NCI-H526 (cell line): ENCODE measurements at places on chromosomes 12 and 14.

GRCh38 chr14:22802860-22803686, 12.2 kb downstream of the SLC7A7 start:
- no peak for DNase-seq

- DNase-seq, result no peak
These were observed 154.3 kb downstream of the NTF3 start for GRCh38 chr12:5586201-5586600.

DNA sequence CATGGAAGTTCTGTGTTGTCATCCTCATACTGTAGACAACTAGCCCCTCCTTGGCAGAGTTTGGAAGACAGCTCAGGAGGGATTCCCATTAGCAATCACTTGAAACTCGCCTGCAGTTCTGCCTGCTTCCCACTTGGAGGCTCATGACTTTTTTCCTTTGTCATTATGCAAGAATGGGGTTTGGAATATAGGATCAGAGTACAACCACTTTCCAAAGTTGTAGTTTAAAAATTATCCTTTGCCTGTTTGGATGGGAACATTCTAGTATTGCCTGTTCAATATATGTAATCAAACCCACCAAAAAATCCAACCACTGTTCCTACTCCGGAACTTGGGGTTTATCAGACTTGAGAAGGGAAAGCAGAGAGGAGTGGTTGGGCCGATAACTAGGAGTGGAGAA, 2.1 kb upstream of the GPD1 start:
- DNase-seq, result no peak

- DNase-seq, result no peak
These were observed 27.5 kb downstream of the KLRK1 start for GRCh38 chr12:10362325-10362724.

DNA sequence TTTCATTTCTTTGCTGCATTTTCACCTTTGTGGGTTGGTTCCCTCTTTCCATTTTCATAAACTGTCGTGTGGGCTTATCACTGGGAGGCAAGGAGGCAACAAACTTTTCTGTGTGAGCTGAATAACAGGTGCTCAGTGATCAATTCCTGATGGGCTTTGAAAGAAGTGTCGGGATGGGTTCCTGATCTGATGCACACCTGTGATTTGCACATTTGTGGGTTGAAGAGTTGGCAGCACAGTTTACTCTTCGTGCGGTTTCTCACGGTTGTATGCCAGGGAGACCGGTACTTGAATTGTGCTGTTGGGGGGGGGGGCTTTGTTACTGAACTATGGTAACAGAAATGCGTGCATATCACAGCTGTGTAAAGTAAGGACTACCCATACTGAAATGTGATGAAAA, 16.0 kb upstream of the ASPG start:
- no peak for DNase-seq

DNA sequence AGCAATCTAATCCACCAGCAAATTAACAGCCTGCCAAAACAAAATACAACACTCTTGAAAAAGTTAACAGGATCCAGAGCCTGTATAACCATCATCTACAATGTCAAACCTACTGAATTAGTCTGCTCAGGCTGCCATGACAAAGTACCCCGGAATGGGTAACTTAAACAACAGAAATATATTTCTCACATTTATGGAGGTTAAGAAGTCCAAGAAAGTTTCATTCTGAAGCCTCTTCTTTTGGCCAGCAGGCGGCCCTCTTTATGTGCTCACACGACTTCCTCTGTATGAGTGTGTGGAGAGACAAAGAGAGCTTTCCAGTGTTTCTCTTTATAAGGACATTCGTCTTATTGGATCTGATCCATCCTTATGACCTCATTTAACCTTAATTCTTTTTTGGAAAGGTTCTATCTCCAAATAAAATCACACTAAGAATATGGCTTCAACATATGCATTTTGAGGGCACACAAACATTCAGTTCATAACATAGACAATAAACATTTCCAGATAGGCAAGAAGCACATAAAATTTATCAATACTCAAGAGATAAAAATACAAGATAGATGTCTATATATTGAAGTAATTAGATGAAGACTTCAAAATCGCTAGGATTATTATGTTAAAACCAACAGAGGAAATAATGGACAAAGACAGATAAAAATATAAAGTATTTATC, 5.9 kb upstream of the RERG start:
- DNase-seq, result no peak

DNA sequence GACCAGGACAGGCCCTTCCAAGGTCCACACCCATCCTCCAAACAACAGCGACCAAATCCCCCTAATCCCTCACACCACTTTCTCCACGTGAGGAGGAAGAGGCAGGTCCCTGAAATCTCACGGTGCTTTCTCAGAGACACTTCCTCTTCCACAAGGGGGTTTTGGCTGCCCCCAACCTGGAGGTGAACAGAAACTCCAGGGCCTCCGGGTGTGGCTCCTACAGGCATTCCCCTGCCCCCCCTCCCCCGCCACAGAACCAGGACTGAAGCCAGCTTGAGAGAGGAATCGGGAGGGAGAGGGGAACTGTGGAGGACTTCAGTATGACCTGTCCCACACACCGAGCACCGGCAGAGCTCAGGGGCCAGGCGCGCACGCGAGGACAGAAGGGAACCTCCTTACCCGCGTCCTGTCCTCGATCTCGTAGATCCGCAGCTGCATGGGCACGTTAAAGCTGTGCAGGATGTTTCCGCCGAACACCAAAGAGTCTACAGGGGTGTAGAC, 60.2 kb downstream of the KDM2B start:
- DNase-seq, result no peak

DNA sequence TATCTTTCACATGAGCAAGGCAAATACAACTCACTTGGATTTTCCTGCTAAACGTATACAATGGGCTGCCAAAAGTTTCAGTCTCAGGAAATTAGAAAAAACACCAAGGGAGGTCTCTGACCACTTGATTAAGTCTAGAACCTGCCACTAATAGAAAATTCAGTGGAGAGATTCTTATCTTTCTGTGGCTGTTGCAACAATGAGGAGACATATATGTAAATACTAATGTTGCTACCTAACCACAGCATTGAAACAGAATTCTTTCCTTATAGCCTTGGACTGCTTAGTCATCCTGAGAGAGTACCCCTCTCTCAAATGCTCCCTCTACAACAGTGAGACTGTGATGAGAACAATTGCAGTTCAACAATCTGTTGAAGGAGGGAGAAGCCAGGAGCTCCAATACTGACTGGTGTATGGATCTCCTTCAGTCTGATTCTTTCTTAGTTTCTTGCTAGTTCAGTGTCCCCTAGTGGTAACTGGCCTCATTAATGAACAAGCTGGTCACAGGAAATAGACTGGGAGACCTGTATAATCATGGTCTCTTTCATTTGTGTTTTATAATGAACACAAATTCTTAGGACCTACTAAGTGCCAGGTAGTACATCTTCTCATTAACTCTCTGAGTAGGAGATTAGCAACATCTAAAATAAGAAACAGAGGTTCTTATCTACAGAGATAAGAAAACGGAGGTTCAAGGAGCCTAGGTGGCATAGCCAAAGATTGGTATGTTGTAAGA, 164.5 kb downstream of the SLC38A4 start:
- peak; percentile 60 for DNase-seq

GRCh38 chr14:68722968-68723566, 69.8 kb downstream of the ZFP36L1 start:
- DNase-seq, result no peak

GRCh38 chr14:64409126-64409920, 21.2 kb downstream of the MTHFD1 start:
- no peak for DNase-seq

- DNase-seq, result no peak
These were observed 128.1 kb downstream of the PRKD1 start for GRCh38 chr14:29799464-29800095.

DNA sequence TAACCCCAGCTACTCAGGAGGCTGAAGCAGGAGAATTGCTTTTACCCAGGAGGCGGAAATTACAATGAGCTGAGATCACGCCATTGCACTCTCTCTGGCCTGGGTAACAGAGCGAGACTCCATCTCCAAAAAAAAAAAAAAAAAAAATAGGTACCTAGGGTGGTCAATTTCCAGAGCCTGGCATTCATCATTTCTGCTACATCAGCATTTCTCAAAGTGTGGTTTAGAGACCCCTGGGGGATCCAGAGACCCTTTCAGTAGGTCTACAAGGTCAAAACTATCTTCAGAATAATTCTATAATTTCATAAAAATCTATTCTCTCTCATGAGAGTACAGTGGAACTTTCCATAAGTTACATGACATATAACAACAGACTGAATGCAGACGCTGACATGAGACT, 19.9 kb downstream of the CERS5 start:
- DNase-seq, result no peak

- no peak for DNase-seq
These were observed 839 bp downstream of the IFT43 start for GRCh38 chr14:75986439-75986765.

DNA sequence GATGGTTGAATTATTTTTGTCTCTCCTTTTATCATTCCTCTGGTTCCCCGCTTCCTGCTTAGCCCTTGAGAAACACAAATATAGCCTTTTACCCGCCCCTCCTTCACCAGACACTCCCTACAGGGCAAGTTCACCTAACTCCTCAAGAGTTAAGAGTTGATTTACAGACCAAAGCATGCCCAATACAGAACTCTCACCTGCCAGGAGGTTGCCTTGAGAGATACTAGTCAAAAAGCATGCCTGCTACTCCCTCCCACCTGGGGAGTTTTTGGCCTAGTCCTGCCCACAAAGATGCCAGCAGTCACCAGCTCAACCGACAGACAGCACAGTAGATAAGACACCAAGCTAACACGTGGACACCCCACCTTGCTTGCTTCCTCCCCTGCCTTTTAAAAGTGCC, 11.2 kb downstream of the LGMN start:
- no peak for DNase-seq

DNA sequence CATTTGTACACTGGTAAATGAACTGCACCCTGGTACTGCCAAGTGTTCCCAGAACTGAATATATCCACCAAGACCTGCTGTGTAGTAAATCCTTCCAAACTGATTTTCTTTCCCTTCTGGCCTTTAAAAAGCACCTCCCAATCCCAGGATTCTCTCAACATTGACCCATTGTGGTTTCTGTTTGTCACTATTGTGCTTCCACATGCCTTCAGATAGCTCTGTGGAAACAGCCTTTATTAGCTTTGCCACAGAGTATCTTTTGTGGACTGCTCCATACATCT, 949 bp upstream of the KIF21A start:
- no peak for DNase-seq

DNA sequence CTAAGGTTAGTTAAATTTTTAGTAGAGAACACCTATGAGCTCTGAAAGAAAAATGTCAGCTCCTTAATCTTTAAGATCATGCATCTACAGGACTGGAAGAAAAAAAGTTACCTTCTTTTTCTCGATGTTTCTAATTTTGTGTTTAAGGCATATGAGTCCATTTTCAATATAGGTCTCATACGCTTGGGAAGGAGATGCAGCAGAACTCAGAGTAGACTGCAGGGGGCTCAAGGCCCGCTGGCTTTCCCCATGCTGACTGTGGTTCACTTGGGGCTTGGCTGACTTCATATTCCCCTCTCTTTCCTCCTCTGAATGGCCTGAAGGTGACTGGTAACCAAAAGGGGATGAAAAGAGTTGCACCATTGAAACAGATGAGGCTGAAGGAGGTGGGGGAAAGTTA, 1.5 kb downstream of the CAPRIN2 start:
- DNase-seq, result peak; percentile 47

- DNase-seq, result no peak
These were observed 83.8 kb upstream of the VRK1 start for GRCh38 chr14:96713426-96713825.

DNA sequence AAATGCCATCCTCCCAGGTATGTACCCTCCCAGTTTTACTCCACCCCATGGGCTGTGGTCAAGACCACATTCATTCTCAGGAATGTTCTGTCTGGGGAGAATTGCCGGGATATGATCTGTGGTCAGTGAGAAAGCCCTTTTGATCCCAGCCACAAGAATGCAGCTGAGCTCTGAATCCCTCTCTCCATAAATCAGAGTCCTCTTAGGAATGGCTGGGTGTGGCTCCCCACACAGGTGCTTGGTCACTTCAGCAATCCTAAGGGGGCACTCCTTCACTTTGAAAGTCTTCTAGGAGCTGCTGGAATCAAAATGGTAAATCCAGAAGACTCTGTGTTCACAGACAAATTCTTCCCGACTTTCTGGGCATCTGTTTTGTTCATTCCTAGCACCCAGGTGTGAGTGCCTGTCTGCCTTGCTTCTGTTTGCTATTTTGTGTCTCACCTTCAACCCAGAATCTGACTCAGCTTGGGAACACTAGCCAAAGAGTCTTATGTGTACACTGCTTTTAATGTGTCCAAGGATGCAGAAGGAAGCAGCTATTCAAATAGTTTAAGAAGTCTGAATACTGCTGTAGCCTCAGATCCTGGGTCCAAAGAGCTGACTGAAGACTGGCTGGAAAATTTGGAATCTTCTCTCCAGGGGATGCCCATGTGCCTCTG, 144.6 kb upstream of the CDKN3 start:
- DNase-seq, result no peak

DNA sequence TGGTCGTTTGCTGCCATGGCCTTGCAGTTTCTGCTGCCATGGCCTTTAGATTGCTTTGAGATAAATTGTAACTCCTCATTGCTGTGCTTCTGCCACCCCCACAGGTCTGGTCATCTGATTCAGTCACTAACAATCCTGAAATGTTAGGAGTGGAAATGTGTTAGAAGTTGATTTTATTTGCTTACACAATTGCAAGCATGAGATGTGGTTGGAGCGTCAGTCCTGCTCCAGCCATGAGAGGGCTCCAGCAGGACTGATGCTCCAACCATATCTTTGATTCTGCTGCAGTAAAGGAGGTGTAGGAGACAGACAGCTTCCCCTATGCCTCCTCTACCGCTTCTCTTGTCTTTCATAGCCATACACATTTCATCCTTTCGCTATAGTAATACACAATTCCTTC, 226.8 kb upstream of the RGS6 start:
- no peak for DNase-seq

GRCh38 chr14:105508069-105508468, 17.0 kb downstream of the TEDC1 start:
- DNase-seq, result no peak

DNA sequence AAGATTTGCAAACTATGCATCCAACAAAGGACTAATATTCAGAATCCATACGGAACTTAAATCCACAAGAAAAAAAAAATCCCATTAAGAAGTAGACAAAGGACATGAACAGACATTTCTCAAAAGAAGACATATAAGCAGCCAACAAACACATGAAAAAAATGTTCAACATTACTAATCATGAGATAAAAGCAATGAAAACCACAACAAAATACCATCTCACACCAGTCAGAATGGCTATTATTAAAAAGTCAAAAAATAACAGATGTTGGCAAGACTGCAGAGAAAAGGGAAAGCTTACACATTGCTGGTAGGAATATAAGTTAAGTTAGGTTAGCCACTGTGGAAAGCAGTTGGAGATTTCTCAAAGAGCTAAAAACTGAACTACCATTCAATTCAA, 16.2 kb downstream of the CDK17 start:
- DNase-seq, result no peak

DNA sequence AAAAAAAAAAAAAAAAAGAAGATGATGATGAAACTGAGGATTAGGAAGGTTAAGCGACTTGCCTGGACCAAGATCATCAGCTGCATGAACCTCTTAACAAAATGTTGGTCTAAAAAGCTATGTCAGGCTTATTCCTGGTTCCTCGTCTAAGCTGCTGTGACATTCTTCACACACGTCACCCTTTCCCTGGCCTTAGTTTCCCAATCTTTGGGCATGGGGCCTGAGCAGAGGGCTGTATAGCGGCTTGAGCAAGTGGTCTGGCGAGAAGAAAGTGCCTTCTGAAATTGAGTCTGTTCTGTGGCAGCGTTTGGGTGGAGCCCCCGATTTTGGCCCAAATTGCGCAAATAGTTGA, 58.7 kb upstream of the CCND2 start:
- DNase-seq, result no peak

GRCh38 chr14:67618617-67619063, 1.1 kb upstream of the ARG2 start:
- DNase-seq, result peak; percentile 74

GRCh38 chr12:27900920-27901879, 71.3 kb downstream of the PTHLH start:
- no peak for DNase-seq
